ENCODE measurements at places on chromosomes 1 and 21. TPM values are rescaled to one million over a fixed set of nuclear protein-coding genes. Genes with fewer than 3 reads are reported as not detected.

DNA sequence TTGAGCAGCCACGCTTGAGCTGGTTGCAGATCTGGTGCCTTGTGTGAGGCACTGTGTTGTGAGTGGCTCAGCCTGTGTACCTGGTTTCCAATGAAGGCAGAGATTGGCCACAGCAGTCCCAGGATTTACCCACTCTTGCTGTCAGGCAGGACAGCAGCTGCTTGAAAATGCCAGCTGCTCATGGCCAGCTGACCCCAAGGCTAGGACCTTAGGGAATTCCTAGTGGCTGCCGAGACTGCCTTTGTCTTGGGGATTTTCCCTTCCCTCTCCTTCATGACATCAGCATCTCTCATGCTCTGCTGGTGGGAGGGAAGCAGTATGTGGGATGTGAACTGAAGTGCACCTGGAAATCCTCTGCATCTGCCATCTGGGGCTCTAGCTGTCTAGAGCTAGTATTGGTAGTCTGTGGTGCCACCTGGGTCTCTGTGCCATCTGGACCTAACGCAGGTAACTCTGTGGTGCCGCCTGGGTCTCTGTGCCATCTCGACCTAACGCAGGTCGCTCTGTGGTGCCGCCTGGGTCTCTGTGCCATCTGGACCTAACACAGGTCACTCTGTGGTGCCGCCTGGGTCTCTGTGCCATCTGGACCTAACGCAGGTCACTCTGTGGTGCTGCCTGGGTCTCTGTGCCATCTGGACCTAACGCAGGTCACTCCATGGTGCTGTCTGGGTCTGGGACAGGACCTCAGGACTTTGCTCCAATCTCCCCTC, 3.8 kb upstream of the LRRC47 start:
- H3K27me3 ChIP-seq = no peaks in the 10 kb centered on the region
- peaks cover 6% of the 10 kb centered on the region for H3K4me1 ChIP-seq
- H3K4me3 ChIP-seq = no peak overlapping the region

DNA sequence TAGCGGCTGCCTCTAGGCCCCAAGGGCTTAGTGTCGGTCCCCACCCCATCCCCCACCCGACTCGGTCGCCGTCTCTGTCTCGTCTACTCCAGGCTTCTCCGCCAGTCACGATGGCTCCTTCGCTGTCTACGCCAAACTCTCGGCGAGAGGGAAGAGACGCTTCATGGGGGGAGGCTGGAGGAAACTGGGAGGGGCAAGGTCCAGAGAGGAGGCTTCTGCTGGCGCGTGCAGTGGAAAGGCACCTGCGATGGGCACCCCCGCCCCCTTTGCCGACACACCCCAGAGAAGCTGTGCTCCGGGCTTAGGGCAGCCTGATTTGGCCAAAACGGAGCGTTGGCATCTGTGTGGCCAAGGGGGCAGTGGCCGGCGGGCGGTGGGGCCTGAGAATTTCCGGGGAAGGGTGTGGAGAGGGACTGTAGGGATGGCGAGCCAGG, 1.2 kb upstream of the CSMD2 start:
- no peaks in the 10 kb centered on the region for H3K27me3 ChIP-seq
- no peak overlapping the region for H3K4me3 ChIP-seq
- H3K27ac ChIP-seq = no peak overlapping the region
- H3K36me3 ChIP-seq = no peaks in the 10 kb centered on the region
- peaks cover 5% of the 10 kb centered on the region for H3K4me1 ChIP-seq

GRCh38 chr1:100198596-100198995, 20.5 kb upstream of the LRRC39 start:
- no peak for DNase-seq
- H3K36me3 ChIP-seq = no peaks in the 10 kb centered on the region
- no peak overlapping the region for H3K4me3 ChIP-seq
- H3K27me3 ChIP-seq = no peaks in the 10 kb centered on the region
- H3K27ac ChIP-seq = no peak overlapping the region

GRCh38 chr1:117735045-117735992, 129.5 kb downstream of the TENT5C start:
- H3K27me3 ChIP-seq = no peaks in the 10 kb centered on the region
- DNase-seq = no peak
- peaks cover 3% of the 10 kb centered on the region for H3K4me1 ChIP-seq
- no peak overlapping the region for H3K27ac ChIP-seq

The KRTAP19-1 gene
- not detected for total RNA-seq
